ENCODE measurements at places on chromosomes 7 and 10.

GRCh38 chr10:102605712-102606111 lies 38.6 kb upstream of the TRIM8 start:
- DNase-seq, result no peak

DNA sequence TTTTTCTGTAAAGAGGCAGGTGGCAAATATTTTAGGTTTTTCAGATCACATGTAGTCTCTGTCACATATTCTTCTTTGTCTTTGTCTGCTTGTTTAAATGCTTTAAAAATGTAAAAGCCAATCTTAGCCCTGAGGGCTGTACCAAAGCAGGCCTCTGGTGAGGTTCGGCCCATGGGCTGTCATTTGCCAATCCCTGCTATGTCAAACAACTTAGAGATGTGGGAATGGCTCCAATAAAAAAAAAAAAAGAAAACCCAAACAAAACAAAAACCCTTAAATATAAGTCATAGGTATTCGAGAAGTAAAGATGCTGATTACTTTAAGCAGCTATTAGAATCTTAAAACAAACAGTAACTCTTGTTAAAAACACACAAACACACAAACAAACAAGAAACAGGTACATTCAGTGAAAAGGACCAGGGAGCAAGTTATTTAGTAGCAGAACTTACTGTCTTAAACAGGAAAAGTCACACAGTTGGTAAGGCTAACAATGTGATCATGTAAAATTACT lies 61.4 kb upstream of the NAMPT start:
- DNase-seq, result no peak

DNA sequence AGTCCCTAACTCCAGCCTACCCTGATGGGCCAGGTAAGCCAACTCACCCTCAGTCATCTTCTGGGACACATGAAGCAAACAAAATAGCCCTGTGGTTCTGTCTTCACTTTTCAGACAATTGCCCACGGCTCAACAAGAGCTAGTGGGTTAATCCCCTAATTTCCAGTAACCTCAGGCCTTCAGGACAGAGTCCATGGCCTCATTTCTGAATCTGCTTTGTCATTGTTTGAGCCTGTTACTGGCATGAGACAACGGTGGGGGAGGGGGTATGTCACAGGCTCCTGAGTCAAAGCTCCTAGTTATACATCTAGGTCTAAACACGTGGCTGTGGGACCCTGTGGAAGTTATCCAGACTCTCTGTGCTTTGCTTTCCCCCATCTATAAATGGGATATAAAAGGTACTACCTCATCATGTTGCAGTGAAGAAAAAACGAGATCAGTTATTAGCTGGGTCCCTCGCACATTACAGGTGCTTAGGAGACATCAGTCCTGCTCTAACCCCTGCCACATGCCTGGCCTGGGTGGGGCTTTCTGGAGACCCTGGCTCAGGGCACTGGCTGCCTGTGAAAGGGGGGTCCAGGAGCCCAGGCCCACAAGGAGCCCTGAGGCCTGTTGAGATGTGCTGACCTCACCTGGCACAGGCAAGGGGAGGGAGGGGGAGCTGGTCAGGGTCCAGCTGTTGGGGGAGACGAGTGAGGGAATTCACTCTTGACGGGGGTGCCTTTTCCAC lies 16.5 kb downstream of the MAT1A start:
- no peak for DNase-seq

DNA sequence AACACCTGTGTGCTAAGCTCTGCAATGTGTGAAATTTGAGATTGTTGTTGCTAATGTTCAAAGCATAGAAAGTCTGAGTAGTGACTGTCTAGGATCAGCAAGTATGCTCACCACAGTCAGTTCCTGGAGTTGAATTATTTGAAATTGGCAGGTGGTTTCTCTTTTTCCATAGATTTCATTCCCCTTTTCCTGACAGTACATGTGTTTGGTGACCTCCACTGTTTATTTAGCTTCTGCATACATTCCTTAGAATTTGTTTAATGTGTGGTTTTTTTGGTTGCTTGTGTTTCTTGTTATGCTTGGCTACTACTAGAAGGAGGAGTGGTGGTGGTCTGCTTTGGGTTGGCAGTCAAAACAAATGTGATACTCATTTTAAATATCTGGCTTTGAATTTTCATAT lies 52.3 kb downstream of the FOXP2 start:
- DNase-seq, result no peak

GRCh38 chr7:54811846-54812254 lies 52.8 kb upstream of the SEC61G start:
- DNase-seq, result no peak

DNA sequence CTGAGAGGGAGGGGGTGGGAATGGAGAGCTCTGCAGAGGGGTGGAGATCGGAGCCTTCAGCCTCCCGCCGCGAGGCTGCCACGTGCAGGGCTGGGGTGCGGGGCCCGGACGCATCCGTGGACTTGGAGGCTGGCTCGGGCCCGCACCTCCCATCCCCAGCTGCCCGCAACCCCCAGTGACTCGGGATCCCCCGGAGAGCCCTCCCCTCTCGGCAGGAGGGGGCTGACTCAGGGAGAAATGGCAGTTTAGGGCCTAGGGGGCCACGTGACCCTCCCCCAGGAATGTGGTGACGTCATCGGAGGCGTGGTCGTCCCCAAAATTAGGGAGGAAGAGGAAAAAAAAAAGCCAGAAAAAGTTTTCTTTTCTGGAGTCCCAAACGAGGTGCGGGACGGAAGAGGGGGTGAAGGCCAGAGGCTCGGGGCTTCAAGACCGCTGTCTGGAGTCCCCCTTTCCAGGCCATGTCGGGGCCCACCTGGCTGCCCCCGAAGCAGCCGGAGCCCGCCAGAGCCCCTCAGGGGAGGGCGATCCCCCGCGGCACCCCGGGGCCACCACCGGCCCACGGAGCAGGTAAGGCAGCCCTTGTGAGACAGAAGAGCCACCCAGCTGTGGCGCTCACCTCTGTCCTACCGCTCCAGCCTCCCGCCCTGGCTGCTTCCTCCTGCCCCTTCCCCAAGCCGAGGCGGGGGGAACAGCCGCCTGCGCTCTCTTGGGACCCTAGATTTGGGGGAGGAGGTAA lies at the start of gene TRIP6:
TRIP6 (plus strand) TSS at position 348 of the 736 bp plus-strand sequence; CDS start at position 459, 111 bp downstream.
- DNase-seq, result peak; percentile 63

GRCh38 chr7:31061185-31061584 lies 9.1 kb downstream of the ADCYAP1R1 start:
- no peak for DNase-seq

DNA sequence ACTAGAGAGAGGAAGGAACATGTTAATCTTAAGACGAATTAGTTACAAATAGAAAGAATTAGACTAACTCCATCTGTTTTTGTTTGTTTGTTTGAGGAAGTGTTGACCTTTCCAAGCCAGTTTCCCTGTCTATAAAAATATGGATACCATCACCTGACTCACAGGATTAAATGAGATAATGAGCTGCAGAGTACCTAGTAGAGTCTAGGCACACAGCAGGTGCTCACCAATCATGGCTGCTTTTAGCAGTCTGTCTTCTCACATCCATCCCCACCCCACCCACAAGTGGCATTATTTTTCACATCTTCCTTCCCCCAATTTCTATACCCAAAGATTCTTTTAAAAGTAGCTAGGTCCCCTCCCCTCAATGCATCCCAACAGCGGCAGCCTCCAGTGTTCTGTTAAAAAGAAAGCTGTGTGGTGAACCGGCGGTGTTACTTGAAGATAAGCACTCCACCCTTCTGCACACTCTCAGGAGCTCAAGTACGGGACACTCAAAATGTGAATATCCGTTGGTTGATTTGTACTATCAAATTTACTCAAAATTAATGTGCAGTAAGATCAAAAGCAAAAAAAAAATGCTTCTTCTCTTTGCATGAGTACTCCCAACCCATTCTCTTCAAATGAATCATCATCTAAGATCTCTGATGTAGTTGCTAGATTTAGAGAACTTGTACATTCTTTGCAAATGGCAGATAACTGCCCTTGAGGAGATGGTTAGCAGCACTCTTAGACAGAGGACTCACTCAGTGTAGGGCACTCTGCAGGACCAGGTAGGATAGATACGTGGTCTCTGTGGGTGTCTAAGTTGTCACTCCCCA lies 145.4 kb upstream of the ASAH2 start:
- DNase-seq, result peak; percentile 36

- no peak for DNase-seq
Observed at GRCh38 chr7:139075871-139076686, 33.4 kb downstream of the ZC3HAV1 start.

DNA sequence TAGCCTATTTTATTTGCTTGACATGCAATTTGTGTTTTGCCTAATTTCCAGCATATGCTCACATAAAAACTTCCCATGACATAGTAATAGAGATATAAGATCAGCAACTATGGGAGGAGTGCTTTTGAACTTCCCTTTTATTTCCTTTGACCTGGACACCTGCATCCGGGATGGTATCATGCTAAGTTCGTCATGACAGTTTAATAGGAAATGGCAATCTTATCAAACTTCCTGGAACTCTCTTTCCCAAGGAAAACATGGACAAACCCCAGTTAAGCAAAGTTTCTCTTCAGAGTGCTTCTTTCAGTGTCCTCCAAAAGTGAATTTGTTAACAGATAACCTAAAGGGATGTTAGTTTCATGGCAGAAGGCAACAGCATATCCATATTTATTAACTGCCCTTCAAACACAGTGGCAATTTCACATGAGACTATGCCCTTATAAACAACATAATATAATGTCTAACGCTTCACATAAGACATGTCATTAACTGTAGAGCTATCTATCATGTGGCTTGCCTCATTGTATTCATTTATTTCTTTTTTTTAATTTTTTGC lies 474.7 kb upstream of the SEMA3A start:
- DNase-seq, result no peak

- DNase-seq, result no peak
Observed at GRCh38 chr10:60916025-60916424, 28.0 kb downstream of the RHOBTB1 start.

- DNase-seq, result no peak
Observed at GRCh38 chr7:135653340-135654080, 8.8 kb upstream of the STMP1 start.

- DNase-seq, result no peak
Observed at GRCh38 chr10:110558041-110558440, 9.5 kb upstream of the SMC3 start.

- no peak for DNase-seq
Observed at GRCh38 chr7:128030263-128030653, 979 bp downstream of the LRRC4 start.

DNA sequence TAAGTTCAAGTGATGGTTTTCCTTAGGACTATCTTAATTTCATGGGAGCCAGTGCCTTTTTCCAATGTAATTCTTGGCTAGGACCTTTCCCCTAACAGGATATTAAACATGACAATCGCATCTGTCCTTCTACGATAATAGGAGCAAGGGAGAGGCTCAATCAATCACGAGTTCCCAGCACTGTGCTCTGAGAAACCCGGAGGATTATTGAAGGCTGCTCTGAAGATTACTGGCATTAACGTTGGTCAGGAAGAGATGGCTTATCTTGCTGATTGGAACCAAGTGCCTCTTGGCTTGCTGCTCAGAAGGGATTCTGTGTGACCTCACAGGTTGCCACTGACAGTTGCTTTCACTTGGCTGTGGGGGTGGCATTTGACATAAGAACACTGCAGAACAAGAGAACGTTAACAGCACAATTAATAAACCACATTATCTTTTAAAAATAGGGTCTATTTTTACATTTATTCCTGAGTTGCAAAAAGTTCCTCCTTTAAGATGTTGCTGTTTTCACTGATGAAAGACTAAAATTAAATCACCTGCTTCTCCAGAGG lies 252.1 kb upstream of the TAC1 start:
- DNase-seq, result no peak

- DNase-seq, result no peak
Observed at GRCh38 chr7:4030346-4030950, 651.6 kb upstream of the FOXK1 start.

GRCh38 chr10:116910910-116911309 lies 61.6 kb downstream of the ENO4 start:
- DNase-seq, result no peak

- DNase-seq, result no peak
Observed at GRCh38 chr10:113712755-113713639, 33.3 kb downstream of the CASP7 start.

GRCh38 chr7:140983802-140984201 lies 30.9 kb downstream of the MRPS33 start:
- no peak for DNase-seq

DNA sequence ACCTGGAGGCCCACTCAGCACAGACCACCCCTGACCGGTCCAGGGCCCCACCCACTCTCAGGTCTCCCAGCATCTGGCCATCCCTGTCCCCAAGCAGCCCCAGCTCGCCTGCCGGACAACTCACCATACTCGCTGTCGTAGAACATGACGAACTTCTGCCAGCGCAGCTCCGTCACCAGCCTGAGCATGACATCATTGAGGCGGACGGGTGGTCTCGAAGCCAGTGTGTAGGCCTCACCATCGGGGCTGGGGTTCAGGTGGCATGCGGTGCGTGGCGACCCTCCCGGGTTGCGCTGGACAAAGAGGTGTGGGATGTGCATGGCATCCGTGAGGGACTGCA lies 160.4 kb downstream of the GRID1 start:
- DNase-seq, result no peak

DNA sequence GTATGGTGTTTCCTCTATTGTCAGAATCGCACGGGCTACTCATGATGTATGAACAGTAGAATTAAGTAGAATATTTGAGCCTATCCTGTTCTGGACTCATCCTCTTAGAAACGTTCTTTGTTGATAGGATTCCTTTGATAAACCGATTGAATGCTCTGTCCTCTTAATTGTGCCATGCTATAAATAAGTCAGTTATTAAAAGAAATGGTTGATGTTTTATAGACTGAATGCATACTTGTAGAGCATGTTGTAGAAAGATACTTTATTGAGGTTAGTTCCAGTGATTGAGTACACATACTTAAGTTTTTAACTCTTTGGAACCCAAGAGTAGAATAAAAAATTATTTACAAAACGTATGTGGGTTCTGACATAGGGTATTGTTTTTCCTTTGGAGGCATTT lies 54.9 kb upstream of the HBP1 start:
- DNase-seq, result no peak

- DNase-seq, result peak; percentile 58
Observed at GRCh38 chr10:102001435-102002068, 54.4 kb downstream of the ARMH3 start.

DNA sequence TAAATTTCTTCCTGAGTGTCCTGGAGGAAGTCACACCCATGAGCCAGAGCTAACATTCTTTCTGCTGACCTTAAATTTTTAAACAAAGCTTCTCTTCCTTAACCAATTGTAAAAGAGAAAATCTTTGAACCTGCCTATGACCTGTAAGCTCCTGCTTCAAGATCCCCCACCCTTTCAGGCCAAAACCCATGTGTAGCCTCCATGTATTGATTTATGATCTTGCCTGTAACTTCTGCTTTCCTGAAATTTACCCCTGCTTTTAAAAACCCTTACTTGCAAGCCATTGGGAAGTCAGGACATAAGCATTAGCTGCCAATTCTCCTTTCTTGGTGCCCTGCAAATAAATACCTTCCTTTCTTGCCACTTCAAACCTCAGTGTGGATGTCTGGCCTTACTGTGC lies 68.5 kb upstream of the HECTD2 start:
- no peak for DNase-seq
